Stimulated activated CD4-positive, alpha-beta T cell treated with anti-CD3 and anti-CD28 coated beads, Interleukin-1b, Interleukin-23, amount 100 ng/mL, for 24 hours (primary cell): ENCODE measurements at places on chromosomes 12 and 14.

- DNase-seq = no peak
Measured at GRCh38 chr14:62988967-62989366, 56.3 kb downstream of the KCNH5 start.

DNA sequence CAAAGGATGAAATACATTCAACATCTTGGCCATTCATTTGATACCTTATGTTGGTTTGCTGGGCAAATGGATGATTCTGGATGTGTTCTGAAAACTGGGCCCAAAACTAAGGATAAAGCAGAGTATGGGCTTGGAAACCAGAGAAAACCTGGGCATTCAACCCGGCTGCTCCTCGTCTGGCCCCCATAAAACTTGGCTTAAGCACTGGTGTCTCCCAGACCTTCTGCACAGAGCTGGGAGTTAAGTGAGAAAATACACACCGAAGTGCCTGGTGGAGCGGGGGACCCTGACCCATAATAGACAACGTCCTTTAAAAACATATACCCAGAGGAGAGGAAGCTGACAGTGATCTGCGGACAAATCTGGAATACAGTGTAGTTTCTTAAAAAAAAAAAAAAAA, 112.5 kb downstream of the FOXN3 start:
- DNase-seq = no peak

GRCh38 chr14:92759679-92760523, 11.5 kb upstream of the LGMN start:
- no peak for DNase-seq

DNA sequence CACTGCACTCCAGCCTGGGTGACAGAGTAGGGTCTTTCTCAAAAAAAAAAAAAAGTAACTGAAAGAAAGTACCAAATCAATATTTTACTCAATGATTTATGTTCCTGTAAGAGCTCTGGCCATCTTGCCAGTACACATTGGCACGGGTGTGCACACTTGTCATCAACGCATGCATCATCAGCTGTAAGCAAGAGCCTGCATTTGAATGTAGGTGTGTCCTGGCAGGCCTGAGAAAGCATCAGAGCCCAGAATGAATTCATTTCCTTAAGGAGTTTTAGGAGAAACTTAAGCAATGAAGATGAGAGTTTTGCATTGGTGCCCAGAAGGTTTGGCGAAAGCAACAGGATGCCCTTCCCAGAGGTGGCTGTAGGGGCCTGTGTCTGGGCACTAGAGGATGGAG, 88.5 kb upstream of the FZD10 start:
- no peak for DNase-seq

- DNase-seq = no peak
Measured at GRCh38 chr14:58082011-58082410, 70.0 kb downstream of the ARMH4 start.

- DNase-seq = no peak
Measured at GRCh38 chr14:61512026-61512834, 183.1 kb upstream of the HIF1A start.

- DNase-seq = no peak
Measured at GRCh38 chr12:43237238-43237879, 314.6 kb downstream of the ADAMTS20 start.

- DNase-seq = peak; percentile 20
Measured at GRCh38 chr12:54723379-54724256, 75.5 kb upstream of the DCD start.

DNA sequence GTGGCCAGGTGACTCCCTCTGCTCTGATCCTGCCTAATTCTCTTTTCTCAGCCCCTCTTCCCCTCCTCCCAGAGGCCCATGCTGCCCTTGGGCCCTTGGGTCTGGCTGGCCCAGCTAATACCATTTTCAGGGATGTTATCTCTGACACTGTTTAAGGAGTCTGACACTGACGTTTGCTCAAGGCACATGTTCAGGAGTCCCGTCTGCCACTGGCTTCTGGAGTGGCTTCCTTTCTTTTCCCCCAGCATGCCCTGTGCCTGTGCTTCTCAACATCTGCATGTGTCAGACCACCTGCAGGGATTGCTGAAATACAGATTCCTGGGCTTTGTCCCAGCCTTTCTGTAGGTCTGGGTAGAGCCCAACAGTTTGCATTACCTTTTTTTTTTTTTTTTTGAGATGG, 128.9 kb downstream of the BCL11B start:
- DNase-seq = no peak

DNA sequence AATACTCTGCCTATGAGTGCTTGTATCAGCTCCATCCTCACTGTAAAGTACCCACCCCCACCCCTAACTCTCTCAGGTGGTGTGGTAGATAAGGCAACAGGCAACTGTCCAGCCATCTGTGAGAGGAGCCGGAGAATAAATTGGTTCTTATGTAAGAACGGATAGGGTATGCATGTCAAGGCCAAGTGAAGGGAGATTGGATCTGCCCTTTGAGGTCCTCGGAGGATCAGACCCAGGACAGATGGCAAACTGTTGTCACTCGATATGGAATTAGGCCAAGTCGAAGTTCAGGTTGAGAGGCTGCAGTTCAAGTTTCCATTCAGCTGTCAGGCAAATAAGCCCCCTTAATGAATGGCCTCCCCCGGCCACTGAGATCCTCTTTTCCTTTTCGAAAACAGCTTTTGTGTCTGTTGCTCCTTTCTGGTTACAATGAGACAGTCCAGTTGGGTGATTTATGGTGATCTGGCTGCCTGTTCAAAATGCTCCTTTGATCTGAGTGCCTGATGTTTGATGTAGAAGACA, 120.3 kb downstream of the VRK1 start:
- DNase-seq = no peak

DNA sequence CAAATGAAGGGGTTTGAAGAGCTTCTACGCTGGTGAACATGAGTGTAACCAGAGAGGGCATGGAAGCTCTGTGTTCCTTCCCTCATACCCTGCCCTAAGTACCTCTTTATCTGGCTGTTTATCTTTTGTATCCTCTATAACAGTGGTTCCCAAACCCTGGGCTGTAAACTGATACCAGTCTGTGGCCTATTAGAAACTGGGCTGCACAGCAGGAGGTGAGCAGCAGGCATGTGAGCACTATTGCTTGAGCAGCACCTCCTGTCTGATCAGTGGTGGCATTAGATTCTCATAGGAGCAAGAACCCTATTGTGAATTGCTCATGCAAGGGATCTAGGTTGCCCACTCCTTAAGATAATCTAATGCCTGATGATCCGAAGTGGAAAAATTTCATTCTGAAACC, 172.9 kb upstream of the AVPR1A start:
- DNase-seq = no peak

GRCh38 chr14:78329371-78329770, 159.2 kb downstream of the NRXN3 start:
- no peak for DNase-seq

GRCh38 chr14:86779416-86779815, 1213.6 kb downstream of the GALC start:
- DNase-seq = no peak

GRCh38 chr12:5429741-5430557, 2.0 kb upstream of the NTF3 start:
- no peak for DNase-seq

DNA sequence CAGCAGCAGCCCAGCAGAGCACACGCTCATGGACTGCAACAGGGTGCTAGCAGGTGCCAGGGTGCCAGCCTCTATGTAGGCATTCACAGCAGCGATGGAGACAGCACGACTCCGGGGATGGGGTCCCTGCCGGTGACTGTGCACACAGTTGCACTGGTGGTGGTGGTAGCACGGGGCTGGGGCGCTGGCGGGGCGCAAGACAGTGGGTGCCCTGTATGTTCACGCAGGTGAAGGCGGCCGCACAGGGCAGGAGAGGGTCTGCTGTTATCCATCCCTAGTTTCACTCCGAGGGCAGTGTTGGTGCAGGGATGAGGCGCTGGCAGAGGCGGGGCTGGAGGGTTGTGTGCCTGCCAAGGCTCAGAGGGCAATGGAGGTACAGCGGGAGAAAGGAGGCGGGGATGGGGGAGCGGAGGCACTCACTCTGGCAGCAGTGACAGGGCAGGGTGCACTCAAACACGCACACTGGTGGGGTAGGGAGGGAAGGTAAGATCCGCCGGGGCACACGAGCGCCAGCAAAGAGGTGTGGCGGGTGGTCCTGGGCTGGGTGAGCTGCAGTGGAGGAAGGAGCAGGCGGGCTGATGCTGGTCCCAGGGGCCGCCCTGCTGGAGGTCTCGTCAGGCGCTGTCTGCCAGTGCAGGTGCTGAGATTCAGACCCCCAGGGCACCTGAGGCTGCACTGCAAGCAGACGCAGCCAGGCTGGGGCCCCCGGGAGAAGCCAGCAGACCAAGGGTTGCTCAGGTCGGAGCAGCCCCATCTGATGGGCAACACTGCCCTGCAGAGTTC, 76.7 kb downstream of the GALC start:
- no peak for DNase-seq
